Hypothalamus (tissue), 51 donors: ENCODE measurements at places on chromosomes 1 and 21.

DNA sequence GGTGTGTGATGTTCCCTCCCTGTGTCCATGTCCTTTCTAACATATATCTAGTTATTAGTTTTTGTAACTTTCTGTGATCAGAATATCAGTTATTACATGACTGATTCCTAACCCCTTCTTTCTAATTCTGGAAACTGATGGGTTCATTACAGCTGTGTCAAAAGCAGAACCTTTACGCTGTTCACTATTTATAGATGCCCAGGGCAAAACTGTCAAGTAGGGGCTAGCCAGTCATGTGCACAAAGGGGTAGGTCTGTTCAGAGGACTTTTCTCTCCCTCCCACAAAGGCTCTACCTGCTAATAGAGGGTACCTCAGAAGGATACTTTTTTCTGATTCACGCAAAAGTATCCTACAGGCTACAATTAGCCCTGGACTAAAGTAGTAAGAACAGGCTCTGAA is 79.2 kb downstream of the NRDC start:
- no peak for DNase-seq

DNA sequence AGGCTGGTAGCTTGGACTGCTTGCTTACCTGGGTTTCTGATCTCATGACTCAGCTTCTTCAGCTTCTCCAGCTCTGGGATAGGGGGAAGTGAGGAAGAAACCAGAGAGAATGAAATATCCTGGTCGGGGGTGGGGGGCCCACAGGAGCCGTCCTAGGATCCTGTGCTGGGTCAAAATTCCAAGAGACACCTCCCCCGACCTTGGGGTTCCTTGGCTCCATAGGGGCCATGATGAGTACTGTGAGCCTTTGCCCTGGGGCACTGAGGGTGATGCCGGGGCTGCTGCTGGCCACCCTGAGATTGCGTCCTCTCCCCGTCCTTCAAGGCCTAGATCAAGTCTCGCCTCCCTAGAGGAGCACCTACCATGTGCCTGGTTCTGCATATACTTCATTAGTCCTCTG is 40.0 kb downstream of the MYOM3 start:
- no peak for DNase-seq

GRCh38 chr1:153220606-153221303 is 3.4 kb downstream of the PRR9 start:
- no peak for DNase-seq

- DNase-seq = no peak
Observed at GRCh38 chr1:7967196-7967595, 5.7 kb downstream of the PARK7 start.

DNA sequence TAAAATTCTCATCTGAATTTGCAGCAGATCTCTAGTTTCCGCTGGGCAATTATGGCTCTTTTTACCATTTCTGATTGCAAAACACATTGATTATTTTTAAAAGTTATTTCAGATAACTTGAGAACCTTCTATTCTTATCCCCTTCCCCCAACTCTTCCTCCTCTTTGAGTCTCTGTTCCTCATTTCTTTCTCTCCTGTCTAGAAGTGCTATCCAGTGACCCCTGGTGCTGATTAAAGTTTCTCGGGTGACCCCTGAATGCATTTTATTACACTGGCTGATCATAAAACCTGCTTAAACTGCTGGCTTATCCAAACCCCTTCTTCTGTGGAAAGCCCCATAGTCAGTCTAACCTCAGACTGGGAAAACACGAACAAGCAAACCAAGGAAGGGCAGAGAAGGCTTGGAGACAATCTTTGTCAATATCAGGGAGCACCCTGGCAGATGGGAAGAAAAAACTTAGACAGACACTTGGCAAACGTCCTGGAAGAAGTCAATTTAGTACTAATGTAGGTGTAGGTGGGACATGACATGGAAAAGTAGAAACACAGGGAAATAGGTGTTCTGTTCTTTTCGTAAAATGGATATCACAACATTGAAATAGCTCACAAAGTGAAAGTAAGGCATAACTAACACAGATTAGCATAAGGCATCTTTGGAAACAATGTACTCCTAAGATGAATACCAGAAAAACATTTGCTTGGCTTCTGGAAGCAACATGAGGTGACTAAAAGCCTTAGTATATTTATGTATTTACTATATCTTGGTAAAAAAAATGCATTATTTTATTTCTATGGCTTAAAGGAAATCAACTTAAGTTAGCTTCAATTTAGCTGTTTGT is 61.4 kb downstream of the GORAB start:
- no peak for DNase-seq

- no peak for DNase-seq
Observed at GRCh38 chr1:182303778-182304177, 87.8 kb downstream of the GLUL start.

DNA sequence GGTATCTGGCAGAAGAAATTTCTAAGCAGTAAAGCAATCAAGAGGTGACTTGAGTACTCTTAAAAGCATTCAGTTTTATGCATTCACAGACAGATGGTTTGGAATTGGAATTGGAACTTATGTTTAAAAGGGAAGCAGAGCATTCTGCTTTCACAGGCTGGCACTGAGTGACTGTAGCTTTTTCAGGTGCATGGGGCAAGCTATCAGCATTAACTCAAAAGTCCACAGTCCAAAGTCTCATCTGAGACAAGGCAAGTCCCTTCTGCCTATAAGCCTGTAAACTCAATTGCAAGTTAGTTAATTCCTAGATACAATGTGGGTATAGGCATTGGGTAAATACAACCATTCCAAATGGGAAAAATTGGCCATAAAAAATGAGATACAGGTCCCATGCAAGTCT is 1620.3 kb downstream of the MRPL39 start:
- DNase-seq = no peak

DNA sequence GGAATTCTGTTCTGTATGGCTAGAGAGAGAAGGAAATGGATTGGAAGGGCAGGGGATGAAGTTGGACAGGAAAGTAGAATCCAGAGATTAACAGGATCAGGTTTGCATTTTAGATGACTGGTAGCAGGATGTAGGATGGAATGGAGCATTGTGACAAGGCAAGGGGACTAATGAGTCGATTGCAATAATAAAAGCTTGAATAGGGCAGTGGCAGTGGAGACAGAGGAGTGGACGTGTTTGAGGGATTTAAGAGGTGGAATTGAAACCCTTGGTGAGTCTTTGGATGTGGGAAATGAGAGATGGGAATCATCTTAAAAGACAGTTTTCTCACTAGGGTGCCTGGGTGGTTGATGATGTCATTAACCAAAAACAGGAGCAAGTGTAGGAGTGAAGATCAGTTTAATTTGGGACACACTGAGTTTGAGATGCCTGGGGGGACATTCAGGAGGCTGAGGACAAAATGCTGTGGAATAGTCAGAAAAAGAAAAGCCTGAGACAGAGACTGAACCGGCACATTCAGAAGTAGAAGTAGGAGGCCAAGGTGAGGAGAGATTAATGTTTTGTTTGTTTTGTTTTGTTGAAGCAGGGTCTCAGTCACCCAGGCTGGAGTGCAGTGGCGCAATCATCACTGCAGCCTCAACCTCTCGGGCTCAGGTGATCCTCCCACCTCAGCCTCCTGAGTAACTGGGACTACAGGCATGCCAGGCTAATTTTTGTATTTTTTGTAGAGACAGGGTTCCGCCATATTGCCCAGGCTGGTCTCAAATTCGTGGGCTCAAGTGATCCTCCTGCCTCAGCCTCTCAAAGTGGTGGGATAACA is 29.1 kb upstream of the C1orf146 start:
- no peak for DNase-seq

- no peak for DNase-seq
Observed at GRCh38 chr1:24441996-24442668, 26.5 kb downstream of the NIPAL3 start.

DNA sequence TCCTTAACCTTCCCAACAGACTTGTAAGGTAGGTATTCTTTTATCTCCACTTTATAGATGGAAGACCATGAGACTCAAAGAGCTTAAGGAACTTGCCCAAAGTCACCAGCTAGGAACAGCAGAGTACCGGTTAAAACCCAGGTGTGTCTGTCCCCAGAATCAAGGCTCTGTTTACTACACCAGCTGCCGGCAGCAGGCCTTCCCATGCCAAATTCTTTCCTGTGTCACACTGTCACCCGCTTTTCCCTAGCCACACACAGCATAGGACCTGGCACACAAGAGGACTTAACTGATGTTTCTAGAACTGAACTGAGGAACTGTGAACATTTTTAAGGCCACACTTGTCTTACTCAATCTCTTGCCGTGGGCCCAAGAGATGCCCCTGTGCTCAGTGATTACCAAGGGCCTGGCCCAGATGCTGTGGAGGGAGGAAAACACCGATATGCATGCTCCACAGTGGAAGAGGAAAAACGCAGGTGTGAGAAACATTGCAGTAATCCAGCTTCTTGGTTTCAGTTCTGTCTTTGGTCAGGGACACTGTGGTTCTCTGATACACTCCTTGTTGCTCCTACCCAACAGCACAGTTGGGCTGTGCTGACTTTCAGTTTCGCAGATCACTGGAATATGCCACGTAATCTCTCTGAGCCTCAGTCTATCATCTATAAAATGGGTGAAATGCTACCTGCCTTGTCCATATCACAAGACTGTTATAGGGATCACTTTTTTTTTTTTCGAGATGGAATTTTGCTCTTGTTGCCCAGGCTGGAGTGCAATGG is 13.9 kb upstream of the LY9 start:
- DNase-seq = no peak

- no peak for DNase-seq
Observed at GRCh38 chr1:27562021-27562420, 41.9 kb downstream of the AHDC1 start.

DNA sequence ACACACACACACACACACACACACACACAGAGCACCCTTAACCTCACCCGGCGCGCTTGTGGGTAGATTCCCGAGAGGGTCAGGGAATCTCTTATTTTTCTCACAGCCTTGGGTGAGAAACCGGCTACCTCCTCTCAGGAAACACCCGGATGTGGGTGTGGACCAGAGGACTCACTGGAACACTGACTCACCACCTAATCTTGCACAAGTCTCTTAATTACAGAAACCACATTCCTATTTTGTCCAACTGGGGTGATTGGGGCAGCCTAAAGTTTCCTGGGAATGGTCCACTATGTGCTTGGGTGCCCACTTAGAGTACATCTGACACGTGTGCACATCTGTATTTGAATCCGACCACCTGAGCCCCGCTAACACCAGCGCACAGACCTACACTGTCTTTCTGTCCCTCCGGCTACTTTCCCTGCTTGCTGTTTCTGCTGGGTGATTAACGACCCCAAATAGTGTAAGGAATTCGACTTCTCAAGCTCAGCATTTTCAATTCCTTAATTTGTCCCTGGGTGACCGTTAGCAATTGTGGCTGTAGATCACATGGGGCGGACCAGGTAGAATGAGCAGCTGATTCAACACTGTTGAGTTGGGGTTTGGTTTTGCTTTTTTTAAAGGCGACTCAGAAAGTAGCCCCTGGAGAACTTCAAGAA is 14.0 kb upstream of the TBX15 start:
- DNase-seq = no peak

DNA sequence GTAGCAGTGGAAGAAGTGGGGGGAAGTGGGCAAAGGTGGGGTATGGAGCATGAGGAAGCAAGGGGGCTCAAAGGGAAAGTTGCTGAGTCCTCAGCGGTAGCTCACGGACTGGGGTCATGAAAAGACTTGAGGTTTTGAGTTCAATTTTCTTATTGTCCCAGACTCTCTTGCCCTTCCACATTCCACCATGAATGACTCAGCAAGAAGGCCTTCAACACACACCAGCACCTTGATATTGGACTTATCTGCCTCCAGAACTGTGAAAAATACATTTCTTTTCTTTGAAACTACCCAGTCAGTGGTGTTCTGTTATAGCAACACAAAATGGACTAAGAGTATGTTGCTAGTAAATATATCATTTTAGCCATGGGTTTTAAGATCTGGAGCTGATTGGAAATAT is 17.3 kb upstream of the RHBDL2 start:
- no peak for DNase-seq

GRCh38 chr1:164622068-164622845 is 63.3 kb downstream of the PBX1 start:
- DNase-seq = no peak
